Activated T-helper 1 cell treated with anti-CD3 and anti-CD28 coated beads, Interleukin-2, amount 50 U/mL, for 16 hours (primary cell): ENCODE measurements at places on chromosomes 4 and X.

DNA sequence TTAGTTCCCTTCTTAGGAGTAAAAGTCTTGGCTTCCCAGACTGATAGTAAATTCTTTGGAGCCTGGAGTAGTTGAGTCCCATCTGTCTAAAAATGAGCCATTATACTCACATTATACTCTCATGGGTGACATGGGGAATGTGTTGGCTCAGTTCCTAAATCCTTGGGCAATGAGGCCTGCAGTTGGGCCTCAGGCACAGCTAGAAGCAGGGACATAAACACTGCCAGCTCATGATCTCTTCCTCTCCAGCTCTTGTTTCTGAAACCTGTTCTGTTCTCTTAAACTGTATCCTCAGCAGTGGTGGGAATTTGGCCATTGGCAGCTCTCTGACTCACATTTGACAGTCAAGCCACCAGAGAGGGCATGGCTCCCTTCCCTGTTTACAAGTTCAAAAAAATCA lies 212.5 kb downstream of the SPATA18 start:
- no peak for DNase-seq

GRCh38 chr4:161892951-161893350 lies 270.8 kb downstream of the FSTL5 start:
- no peak for DNase-seq

DNA sequence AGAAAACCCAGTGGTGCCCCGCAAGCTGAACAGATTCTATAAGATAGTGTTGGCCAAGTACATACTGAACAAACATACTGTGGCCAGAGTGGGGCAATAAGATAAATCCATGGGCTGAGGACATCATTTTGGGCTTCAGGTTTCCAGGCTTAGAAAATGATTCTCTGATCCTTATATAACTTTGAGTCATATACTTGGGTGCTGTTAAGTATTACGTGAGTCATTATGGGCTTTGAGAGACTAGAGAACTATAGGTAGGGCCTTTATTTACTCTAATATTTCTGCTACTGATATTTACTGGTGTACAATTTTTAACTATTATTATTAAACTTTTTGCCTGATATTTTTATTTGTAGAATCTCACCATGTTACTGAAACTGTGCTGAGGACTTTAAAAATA lies 586.1 kb downstream of the CENPC start:
- DNase-seq = no peak

- no peak for DNase-seq
Observed at GRCh38 chr4:94412658-94413038, 39.1 kb upstream of the PDLIM5 start.

GRCh38 chr4:94870146-94870545 lies 112.4 kb downstream of the BMPR1B start:
- DNase-seq = no peak

GRCh38 chr4:149589826-149590225 lies 225.8 kb downstream of the IQCM start:
- no peak for DNase-seq

- no peak for DNase-seq
Observed at GRCh38 chr4:17060230-17060629, 161.8 kb upstream of the LDB2 start.

- DNase-seq = no peak
Observed at GRCh38 chr4:32841217-32841616, 2121.0 kb downstream of the PCDH7 start.

- DNase-seq = no peak
Observed at GRCh38 chrX:31168551-31168950, 96.7 kb upstream of the FTHL17 start.

DNA sequence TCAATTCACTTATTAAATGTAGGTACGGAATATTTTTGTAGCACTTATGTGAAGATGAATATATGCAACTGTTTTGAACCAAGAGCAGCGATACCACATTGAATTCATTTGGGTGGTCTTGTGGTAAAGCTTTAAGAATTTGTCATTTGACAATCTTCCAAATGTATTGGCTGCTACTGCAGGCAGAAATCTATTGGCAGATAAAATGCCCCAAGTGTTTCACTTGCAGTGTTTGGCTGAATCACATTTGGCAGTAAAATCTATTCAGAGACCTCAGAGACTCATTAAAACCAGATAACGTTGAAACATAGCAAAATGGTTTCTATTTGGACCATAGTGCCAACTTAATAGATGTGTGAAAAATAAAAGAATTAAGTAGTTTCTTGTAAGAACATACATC lies 303.4 kb downstream of the FGF13 start:
- DNase-seq = no peak

DNA sequence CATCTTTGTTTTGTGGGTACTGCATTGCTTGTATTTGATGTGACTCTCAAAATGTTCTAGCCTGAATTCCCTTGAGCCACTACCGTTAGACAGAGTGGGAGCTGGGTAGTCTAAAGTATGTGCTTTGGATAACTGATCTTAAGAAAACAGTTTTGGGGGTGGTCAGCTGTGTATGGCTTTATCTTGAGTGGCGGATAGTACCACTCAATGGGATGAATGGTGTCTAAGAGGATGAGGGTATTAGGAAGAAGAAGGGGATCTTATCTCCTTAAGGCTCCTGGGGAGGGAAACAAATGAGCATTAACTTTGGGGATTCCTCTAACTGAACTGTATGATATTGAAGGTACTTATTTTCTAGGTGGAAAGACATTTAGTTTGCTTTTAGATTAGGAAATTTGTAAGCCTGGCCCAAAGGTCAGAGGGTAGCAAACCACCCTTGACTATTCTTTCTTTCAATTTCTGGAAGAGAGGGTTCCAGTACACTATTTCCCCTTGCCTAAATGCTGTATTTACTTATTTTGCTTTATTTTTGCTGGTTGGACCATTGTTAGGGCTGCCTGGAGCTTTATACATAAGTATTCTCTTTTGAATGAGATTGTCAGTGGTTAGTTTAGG lies 11.3 kb downstream of the BMP2K start:
- DNase-seq = no peak

DNA sequence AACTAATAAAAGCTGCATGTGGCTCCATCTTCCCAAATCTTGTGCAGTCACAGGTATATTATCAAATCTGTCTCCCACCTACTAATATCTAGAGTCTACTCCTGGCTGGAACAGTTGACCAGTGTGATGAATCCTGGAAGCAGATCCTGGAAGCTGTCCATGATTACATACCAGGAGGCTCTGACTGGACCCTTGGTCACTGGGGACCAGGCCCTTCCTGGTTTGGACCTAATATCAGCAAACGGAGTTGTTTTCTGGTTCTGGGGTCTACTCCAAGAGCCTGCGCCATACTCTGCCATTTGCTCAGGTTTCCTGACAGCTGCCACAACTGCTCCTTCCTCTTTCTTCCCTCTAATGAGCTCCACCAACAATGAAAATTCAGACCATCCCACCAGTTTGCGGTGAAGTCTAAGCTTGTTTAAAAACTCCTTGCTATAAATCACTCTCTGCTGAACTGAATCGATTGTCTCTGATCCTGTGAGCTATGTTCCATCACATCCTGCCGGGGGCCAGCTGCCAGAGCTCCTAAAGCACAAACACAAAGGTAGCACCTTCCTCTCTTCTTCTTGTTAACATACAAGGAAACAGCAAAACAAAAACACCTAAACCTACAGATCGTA lies 114.2 kb downstream of the PALLD start:
- no peak for DNase-seq

- no peak for DNase-seq
Observed at GRCh38 chr4:147674496-147674895, 9.5 kb downstream of the PRMT9 start.

DNA sequence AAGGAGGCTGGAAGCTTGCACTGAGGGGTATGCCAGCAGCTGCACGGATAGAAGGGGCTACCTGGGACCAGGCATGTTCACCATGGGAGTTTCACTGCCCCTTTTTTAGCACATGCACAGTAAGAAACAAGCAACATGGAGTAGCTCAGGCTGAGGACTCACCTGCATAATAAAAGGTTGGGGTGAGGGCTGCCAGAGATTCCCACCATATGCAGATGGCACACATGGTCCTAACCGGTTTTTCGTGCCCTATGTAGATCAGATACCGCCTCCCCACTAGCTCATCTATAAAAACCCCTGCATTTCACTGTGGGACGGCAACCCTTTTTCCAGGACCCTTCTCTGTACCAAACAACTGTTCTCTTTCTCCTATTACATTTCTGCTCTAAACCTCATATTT lies 97.0 kb upstream of the LANCL3 start:
- no peak for DNase-seq

- DNase-seq = peak; percentile 34
Observed at GRCh38 chr4:38860788-38861424, 4.3 kb upstream of the TLR6 start.

- no peak for DNase-seq
Observed at GRCh38 chrX:40531056-40531826, 49.5 kb upstream of the ATP6AP2 start.

DNA sequence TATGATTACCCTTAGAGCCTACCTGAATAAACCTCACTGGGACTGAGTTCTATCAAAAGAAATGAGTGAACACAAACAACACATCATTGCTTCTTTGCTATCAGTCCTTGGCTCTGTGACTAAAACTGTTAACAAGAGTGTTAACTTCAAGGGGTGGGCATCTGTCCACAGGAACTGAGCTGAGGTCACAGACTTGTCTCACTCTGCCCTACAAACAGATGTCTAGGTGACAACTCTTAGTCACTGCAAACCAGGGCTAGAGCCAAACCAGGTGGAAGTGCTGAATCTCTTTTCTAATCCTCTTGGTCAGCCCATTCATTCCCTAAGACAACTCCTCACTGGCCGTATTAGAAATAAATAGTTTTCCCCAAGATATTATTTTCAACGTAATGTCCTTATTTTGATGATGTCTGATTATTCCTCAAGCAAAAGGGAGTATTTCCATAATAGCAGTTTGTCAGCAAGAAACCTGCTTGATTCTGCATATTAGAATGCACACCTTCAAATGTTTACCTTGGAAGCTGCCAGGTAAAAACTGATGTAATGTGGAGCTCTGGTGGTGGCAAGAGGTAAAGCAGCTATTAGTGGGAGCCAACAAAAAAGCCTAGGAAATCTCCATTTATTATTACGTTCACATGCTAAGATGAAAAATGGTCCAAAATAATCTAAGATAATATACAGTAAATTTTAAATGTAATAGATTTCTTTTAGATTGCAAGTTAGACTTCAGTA lies 4.0 kb downstream of the COL25A1 start:
- no peak for DNase-seq

- no peak for DNase-seq
Observed at GRCh38 chrX:39445336-39445735, 644.1 kb downstream of the MID1IP1 start.

DNA sequence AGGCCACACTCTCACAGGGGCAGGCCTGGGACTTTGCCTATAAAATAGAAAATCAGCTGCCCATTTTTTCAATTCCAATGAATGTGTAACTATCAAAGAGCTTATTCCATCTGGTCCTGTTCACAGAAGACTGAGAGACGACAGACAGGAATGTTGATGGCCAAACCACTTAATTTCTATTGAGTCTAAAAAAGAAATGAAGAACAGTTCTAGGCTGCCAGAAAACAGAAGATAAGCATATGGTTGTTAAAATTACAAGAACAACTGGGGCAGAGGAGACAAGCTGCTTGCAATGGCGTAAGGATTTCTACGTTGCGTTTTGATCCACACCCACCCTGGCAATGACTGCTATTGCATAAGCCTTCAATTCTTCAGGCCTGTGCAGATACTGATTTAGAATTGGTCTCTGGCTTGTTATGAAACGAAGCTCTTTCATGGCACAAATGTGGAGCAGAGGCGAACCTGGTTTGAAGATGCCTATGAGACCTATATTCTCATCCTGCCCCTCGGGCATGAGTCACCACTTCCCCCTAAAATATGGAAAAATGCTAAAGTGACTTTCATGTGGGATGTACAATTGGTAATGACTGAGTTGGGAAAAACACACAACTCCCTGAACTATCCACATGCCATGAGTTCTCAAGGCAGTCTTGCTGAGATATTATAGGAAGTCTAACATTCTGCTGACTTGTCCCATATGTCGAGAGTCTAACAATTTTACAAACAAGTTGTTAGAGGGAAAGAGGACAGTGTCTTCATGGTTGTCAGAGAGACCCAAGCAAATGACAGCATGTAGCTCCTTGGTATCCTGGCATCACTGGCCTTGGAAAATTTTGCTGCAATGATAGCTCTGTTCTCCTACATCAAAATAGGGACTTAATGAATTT lies 37.9 kb upstream of the SORBS2 start:
- no peak for DNase-seq

DNA sequence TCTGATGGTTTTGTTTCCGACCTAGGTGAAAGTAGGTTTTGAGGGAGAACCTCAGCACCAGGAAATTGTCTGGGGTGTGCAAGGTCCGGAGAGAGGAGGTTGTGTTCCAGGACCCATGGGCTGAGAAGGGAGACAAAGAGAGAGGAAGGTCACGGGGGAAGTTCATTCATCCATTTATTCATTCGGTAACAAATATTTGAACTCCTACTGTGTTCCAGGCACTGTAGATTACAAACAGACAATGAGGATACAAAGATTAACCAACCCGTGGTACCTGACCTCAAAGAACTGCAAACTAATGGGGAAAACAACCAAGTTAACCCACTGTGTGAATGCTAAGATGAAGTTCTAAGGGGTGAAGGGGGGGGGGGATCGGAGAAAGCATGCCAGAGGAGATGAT lies 1.8 kb upstream of the GPC3 start:
- DNase-seq = no peak

DNA sequence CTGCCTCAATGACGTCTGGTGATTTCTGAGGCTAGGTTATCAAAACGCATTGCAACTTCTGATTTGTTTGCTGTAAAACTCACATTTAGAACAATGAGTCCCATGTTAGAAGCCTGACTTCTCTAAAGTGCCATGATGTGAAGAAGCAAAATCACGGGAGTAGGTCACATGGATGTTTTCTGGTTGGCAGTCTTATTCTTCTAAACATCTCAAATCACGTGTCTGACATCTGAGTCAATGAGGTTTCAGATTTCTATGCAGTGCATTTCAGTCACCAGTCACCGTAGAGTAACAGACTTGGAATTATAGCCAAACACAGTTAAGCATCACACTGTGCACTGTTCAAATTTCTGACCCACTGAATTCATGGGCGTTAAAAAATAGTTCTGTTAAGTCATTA lies 482.1 kb downstream of the TMA16 start:
- no peak for DNase-seq

DNA sequence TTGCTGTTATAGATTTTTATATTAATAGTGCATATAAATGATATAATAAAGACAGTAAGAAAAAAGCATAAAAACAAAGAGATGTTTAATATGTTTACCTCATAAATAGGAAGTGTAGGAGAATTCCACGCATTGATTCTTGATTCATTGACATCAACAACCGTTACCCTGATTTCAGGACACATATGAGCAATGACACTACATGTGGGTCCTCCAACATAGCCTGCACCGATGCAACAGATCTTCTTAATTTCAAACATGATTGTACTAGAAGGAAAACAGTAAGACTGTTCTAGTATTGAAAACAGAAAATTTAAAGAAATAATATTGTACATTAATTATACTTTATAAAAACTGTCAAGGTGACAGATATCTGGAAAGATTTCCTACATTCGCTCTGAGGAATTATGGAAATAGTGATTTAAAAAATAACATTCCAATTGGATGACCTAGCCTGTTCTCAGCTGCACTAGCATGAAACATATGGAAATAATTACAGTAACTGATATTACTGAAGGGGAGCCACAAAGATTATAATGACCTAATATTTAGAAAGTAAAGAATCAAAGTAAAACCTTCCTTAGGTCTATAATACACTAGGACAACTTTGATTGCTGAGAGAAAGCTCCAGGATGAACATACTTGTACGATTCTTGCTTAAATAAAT lies 5.9 kb downstream of the UGDH start:
- no peak for DNase-seq

GRCh38 chrX:31272472-31272775 lies 200.6 kb upstream of the FTHL17 start:
- DNase-seq = no peak
